ENCODE measurements at places on chromosomes 6 and 20.

- no peak for DNase-seq
Observed at GRCh38 chr6:9128970-9129369, 693.6 kb upstream of the SLC35B3 start.

- no peak for DNase-seq
Observed at GRCh38 chr6:90088009-90088408, 193.7 kb downstream of the GJA10 start.

GRCh38 chr6:101444717-101445116 lies 51.2 kb downstream of the GRIK2 start:
- no peak for DNase-seq

- no peak for DNase-seq
Observed at GRCh38 chr6:105501826-105502344, 99.0 kb upstream of the PREP start.

- no peak for DNase-seq
Observed at GRCh38 chr20:40319741-40320516, 369.1 kb downstream of the MAFB start.

- no peak for DNase-seq
Observed at GRCh38 chr20:38091441-38092216, 58.1 kb downstream of the RPRD1B start.

GRCh38 chr6:128487746-128488145 lies 32.7 kb downstream of the PTPRK start:
- no peak for DNase-seq

DNA sequence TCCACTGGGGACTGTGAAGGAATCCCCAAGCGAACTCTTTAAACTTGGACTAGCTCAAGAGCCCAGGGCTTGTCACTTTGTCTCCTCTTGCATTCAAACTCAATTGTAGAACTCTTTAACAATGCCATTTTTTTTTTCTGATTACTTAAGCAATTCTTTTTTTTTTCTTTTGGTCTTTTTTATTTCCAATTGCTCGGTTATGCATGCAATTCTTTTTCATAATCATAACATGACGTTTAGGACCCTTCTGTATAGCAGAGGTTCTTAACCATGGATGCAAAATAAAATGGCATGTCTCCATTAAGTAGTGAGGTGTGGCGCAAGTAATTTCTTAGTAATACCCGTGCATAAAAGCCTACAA lies 466 bp upstream of the BFSP1 start:
- no peak for DNase-seq

- peak; percentile 88 for DNase-seq
Observed at GRCh38 chr6:42781796-42782688, at the start of gene BICRAL. TSS of gene BICRAL (plus strand) at chr6:42782052. CDS start at chr6:42822023, 39,971 bp downstream.

DNA sequence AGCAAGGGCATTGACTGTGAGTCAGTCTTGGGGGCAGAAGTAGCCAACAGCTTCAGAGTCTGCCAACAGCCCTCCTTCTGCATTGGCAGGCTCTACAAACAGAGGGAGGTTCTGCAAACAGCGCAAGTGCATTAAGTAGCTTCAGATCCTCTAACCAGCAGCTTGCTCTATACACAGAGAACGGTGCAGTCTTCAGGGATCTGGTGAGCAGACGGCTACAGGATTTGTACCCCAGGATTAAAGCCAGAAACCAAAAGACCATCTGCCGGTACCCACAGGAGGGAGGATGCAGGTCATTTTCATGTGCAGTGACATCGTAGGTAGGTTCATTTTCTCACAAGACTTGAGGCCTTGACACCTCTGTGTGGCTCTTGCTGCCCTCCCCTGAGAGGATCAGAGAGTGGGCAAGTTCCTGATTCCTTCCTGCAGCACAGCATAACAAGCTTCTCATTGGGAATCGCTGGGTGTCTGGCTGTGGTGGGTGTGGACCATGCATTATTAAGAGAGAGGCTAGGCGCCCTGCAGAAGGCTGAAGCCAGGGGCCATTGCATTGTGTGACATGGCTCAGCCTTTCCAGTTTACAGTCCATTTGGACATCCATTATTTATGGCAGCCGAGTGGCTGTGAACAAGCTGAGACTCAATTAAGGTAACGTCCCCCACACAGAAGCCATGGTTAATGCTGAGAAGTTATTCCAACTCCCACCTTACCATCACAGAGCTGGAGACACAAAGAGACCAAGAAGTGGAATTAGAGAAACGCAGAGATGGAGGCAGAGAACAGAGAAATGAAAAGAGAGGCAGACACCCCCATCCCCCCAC lies 250.0 kb downstream of the LRFN2 start:
- DNase-seq, result peak; percentile 74

- DNase-seq, result no peak
Observed at GRCh38 chr6:119442776-119443184, 93.2 kb upstream of the MAN1A1 start.

DNA sequence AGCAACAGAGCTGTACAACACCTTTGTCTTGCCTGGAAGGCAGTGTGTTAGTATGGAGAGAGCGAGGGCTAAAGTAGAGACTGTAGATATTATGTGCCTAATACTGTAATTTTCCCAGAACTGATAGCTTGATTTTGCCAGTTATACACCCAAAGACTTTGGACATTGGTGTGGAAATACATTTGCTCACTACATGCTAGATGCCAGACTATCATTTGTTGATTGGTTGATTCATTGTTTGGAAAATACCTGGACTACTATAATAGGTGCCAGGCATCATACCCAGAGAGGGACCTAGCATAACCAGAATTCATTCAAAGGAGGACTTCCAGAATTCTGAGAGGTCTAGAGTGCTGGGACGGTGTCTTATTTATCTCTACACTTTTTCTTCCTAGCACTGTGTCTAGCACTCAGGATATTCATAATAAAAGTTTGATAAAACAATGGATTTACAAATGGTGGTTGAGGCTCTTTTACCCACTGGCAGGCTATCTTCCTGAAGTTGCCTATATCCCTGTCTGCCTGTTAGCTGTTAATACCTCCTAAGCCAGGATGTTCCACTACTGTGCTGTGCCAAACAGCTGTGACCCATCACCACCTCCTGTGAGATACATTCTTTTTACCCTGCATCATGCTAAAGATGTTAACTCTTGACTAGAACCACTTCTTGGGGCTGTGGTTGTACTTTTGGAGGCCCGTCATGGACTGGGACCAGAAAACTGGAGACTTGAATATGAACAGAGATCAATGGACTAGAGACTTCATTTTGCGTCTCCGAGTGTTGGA lies 72.2 kb upstream of the FUCA2 start:
- no peak for DNase-seq

DNA sequence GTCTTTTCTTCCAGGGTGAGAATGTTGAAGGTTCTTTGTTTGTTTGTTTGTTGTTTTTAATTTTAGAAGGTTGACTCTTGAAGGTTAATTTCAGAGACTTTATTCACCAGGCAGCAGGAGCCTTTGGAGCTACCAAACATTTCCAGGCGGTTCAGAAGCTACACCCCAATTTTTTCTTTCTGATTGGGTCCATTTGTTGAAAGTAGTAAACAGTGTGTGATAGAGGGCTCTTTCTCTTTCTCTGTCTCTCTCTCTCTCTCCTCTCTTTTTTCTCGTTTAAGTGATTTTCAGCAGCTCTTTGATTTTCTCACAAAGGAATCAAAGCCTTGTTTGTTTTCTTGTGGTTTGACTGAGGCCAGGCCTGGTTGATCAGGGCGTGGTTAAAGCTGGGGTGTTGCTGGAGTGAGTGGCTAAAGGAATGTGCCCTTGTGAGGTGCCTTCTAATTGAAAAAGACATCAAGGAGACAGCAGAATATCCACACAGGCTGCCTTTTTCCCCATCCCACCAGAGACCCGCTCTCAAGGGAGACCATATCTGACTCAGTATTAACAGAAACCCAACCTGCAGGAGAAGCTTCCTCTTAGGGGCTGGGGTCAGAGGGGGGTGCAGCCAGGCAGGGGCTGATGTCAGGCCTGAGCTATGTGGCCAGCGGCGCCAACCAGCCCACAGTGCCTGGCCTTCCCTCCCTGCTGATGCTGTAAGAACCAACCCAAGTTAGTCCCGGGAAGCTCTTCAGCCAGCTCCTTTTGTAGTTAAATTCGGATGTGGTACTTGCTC lies 40.4 kb upstream of the NAA20 start:
- DNase-seq, result no peak

DNA sequence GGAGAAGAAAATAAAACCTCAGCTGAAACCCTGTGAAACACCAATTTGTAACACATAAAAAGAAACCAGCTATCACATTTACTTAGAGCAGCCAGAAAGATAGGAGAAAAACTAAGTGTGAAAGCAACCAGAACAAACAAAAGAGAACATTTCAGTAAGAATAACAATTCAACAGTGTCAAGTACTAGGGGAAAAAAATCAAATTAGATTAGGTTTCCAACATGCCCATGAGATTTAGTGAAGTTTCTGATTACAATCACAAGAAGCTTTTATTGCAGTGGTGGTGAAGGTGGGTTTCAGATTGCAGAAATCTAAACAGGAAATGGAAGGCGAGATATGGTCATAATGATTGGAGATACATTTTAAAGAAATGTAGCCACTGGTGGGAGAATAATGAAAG lies 22.1 kb upstream of the TRDN start:
- peak; percentile 21 for DNase-seq

DNA sequence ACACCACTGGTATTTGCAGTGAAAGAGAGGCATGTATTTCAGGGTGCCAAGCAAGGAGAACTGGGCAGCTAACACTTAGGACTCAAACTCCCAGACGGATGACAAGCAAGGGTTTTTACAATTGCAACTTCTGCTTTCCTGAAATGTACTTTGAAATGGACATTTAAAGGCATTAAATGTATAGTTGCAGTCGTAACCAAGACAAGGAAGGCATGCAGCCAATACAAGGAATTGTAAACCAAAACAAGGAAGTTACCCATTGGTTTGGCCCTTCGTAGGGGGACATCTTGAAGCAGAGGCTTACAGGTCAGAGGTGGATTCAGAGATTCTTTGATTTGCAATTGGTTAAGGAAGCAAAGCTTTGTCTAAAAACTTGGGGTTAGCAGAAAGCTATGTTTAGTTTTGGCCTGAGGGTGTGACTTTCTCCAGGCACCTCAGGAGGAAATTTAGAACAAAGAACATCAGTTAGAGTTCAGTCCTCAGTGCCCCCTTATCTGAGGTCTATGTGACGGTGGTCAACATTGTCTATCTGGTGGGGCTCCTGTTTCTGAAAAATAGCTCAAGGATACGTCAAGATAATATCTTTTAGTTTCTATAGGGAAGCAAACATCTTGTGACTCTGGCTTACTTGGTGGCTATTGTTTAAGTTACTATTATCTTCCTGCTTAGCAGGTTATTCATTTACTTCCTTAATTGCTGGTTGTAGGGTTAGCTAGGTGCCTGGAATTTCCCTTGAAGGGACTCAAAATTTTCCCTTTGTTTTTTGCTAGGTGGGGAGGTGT lies 266.0 kb downstream of the CD83 start:
- peak; percentile 12 for DNase-seq

GRCh38 chr6:118403036-118403435 lies 145.1 kb upstream of the PLN start:
- no peak for DNase-seq

DNA sequence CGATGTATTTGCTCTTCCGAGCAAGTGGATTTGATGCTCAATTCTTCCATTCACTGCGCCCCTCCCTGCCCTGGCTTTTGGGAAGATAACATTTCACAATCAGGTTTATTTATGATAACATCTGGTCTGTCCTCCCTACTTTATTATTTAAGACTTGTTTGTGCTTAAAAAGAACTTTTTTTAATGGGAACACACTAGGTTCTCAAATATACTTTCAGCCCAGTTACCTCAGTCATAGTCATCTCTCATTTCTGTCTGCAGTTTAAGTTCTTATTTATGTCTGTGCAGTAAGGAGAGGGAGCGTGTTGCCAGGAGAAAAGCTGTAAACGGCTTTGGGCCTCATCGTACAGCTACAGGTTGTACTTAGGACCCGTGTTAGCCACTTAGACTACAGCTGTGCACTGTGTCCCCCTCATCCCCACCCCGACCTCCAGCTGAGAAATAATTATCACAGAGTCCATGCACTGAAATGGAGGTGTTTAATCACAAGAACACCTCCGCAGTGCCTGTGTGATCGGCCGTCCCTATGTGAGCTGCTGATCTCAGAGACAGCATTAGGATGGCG lies 99.3 kb downstream of the RPP40 start:
- no peak for DNase-seq

DNA sequence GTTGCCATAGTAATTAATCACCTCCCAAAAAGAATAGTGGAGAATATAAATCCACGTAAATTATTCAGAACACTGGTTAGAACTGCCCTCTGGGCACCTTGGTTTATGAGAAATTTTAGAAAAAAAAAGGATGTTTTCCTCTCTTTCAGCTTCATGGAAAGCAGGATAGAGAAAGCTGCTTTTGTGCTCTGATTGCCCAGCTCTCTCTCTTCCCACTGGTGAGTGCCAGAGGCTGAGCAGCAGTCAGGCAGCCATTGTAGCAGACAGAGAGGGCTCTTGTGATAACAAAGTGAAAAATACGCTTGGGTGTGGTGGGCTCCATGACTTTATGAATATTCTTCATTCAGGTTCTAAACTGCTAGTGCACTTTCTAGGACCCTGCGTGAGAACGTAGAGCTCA lies 26.4 kb downstream of the SLC35F1 start:
- no peak for DNase-seq

GRCh38 chr6:17212546-17213371 lies 68.4 kb upstream of the RBM24 start:
- DNase-seq, result peak; percentile 30

DNA sequence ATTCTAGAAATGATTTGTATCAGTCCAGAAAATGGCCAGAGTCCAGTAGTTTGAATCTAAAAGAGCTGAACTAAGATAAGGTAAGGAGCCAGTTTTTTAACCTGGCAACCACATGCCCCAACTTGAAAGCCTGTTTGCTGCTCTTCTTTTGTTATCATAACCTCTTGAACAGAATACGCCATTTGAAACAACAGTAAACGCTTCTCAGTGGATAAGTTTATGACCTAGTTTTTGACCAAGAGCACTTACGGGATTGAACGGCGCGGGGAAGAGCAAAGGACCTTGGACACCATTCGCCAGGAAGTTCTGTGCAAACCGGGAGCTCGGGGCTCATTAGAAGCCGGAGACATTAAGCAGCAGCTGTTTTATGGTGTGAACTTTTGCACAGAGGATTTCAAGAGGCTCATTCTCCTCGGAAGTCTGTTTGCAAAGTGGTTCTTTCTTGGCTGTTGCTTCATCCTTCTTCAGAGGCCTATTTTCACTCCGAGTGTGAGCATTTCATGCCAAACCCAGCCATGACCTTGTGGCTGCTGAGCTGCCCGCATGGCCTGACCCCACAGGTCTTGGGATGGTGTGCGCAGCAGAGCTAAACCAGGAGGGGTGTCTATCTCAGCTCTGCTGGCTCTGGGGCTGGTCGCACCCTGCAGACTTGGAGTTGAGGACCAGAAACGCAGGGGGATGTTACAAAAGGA lies 215.1 kb downstream of the SOX4 start:
- DNase-seq, result no peak

DNA sequence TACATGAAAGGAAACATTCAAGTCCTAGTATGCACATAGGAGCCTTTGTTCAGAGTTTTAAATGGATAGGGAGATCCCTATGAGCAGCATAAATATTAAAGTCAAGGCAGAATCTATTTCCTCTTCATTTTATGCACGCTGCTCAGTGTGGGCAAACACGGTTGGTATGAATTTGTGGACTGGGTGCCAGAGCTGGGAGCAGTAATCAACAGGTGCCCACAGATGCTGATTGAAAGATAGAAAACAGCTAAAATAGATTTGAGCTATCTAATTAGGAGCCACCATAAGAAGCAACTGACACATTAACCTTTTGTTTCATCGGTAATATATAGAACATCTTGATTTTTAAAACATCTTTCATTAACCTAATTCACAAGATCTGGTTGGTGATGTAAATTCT lies 175.5 kb downstream of the EYS start:
- DNase-seq, result no peak

All from renal pelvis (tissue), 12 donors.